ENCODE measurements at places on chromosomes 16 and 17.

GRCh38 chr16:60170196-60170595 lies 1436.1 kb upstream of the GOT2 start:
- DNase-seq: no peak

DNA sequence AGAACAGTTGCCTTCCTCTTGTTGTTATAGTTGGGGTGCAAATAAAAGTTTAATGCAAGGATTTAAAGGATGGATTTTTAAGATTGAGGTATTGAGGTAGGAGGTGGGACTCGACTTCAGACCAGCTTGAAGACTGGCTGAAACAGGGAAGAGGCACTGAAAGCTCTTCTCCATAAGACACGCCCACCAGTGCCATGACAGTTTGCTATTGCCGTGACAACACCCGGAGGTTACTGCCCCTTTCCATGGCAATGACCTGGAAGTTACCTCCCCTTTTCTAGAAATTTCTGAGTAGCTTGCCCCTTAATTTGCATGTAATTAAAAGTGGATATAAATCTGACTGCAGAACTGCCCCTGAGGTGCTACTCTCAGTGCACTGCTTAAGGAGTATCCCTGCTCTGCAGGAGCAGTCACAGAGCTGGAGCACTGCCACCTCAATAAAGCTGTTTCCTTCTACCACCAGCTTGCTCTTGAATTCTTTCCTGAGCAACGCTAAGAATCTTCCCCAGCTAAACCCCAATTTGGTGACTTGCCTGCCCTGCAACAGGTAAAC lies 122.6 kb downstream of the SHISA6 start:
- no peak for DNase-seq

- DNase-seq: no peak
Observed at GRCh38 chr16:12188061-12188934, 211.8 kb downstream of the SNX29 start.

DNA sequence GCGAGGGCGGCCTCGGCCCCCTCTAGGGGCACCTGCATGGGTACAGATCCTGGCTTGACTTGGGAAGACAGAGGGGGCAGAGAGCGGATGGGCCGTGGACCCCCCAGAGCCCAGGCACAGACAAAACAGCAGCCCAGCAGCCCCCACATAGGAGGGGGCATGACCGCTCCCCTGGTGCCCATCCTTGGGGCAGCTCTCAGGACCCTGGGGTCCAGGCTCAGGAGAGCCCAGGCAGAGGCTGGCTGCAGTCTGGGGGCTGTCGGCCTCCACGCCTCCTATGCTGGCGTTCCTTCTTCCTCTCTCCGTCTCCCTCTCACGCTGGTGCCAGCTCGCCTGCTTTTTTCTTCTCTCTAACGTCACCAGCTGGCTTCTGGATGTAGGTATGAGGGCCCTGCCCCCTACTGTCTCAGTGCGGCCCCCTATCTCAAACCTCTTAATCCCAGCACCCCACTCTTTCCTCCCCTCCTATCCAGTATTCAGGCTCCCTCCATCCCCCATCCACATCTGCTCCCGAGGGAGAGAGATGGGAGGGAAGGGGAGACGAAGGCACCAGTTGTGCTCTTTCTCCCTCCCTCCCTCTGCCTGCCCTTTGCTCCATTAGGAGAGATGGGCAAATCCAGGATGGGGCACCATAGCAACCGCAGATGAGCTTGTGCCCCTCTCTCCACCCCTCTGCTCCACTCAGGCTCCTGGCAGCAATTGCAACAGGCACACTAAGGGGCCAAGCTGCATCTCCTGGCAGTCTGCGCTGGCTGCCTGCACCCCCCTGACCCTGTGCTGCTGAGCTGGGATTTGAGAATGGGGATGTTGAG lies at the start of gene GPR179:
Gene GPR179 (minus strand): TSS at position 349 of the 812 bp plus-strand sequence. CDS start 167 bp downstream, at position 182.
- no peak for DNase-seq

DNA sequence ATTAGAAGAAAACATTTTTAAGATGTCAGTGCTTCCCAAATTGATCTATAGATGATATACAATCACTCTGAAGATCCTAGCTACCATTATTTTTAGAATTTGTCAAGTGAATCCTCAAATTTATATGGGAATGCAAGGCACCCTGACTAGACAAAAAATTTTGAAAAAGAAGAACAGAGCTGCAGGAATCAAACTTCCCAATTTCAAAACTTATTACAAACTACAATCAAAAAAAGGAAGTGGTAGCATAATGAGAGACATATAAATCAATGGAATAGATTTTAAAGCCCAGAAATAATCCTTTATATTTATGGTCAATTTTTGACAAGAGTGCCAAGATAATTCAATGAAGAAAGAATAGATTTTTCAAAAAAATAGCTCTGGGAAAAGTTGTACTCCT lies 198.3 kb upstream of the KCNJ16 start:
- no peak for DNase-seq

- DNase-seq: no peak
Observed at GRCh38 chr16:84826558-84826941, 6.8 kb downstream of the CRISPLD2 start.

DNA sequence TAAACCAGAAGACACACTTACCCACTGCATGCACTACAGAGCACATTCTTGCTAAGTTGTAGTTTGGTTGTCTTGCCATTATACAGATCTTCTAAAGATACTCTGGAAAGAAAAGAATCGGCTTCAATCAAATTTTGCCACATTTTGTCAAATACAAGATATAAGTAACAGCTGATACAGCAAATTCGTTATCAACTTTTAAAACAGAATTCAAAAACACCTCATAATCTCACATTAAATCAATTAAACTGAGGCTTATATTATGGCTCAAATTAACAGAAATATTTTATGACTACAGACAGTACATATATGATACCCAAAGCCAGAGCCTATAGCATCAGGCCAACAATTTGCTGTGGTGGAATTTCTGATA lies 5.4 kb downstream of the DNAJA2 start:
- DNase-seq: no peak

- DNase-seq: no peak
Observed at GRCh38 chr17:50292465-50292864, 18.2 kb downstream of the TMEM92 start.
